ENCODE measurements at places on chromosomes 4 and X.
A peak's percentile ranks its signal among the peaks of the same experiment; 100 is the strongest.

GRCh38 chr4:175770555-175770954 is 41.5 kb downstream of the GPM6A start:
- no peak for DNase-seq

DNA sequence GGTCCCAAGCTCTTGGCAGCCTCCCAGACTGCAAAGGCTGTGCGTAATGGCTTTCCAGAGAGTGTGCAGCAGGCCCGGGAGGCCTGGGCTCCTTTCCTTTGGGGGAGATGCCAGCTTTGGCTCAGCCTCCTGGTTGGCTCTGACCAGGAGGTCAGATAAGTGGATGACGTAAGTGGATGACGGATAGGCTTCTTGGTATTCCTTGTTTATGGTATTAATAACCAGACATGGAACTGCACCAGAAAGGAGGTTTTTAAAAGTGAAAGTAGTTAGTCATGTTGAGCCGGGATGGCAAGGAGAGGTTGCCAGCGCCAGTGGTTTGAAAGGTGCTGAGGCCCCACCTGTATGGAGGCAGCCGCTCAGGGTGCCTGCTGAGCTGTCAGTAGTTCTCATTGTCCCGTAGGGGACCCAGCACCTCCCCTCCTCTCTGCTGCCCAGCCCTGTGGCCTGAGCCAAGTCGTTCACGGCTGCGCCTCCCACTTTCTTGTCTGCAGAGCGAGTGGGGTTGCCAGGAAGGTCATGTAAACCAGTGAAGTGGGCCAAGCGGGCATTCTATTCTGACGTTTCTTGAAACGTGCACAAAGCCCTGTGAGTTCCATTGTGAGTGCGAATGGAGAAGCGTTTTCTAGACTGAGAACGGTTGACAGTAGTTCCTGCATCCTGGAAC is 28.7 kb upstream of the STOX2 start:
- peak; percentile 90 for DNase-seq

DNA sequence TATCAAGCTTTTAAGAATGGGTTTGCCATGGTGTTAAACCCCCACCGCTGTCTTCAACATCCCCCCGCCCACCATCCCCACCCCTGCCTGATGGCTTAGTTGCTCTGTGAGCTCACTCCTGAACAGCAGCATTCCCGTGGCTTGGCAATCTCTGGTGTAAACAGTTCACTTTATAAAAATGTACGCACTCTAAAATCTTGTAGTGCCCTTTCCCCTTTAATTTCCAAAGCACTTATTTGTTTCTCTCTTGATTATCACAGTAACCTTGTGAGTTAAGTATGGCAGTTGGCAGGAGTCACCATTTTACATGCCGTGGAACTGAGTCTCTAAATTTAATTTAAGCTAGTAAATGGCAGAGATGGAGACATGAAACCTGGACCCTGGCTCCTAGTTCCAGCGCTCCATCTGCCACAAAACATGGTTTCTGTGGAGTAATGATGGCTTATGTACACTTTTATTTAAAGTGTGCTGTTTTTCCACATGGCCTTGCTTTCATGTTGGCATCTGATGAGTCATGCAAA is 123.1 kb downstream of the AFF1 start:
- DNase-seq: no peak

- no peak for DNase-seq
These were observed 837.9 kb downstream of the STPG2 start for GRCh38 chr4:97305351-97305750.

GRCh38 chrX:17854531-17854930 is 6.6 kb downstream of the RAI2 start:
- no peak for DNase-seq

DNA sequence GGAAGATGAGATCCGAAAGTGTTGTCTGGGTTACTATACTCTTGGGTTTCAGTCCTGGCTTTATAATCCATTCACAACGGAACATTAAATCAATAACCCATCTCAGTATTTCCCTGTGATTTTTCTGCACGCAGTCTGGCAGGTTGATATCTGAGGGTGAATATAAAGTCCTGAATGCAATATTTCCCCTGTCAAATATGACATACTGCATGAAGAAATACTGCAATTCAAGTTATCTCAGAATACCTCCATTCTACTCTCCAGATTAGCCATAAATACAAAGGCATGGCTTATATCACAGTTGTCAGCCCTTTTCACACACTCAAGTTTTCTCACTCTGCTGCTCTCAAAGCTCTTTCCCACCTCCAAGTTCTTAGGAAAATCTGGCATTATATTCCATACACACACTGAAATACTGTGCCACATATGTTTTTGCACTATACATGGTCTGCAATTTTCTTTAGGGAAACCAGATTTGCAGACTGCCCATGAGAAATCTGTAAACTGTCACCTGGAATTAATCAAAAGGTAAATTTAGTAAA is 64.7 kb downstream of the WDFY3 start:
- DNase-seq: no peak

DNA sequence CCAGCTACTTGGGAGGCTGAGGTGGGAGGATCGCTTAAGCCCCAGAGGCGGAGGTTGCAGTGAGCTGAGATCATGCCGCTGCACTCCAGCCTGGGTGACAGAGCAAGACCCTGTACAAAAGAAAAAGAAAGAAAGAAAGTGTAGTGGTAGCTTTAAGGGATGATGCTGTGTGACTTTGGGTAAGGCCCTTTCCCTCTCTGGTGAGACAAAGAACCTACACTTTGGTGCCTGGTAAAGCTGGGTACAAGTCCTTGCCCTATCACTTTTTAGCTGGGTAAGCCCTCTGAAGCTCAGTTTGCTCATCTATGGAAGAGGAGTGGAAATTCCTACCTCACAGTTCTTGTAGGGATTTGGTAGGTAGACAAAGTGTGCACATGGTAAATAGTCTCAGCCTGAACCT is 1.7 kb upstream of the IQSEC2 start:
- no peak for DNase-seq

GRCh38 chr4:24672880-24673279 is 88.5 kb upstream of the DHX15 start:
- no peak for DNase-seq

DNA sequence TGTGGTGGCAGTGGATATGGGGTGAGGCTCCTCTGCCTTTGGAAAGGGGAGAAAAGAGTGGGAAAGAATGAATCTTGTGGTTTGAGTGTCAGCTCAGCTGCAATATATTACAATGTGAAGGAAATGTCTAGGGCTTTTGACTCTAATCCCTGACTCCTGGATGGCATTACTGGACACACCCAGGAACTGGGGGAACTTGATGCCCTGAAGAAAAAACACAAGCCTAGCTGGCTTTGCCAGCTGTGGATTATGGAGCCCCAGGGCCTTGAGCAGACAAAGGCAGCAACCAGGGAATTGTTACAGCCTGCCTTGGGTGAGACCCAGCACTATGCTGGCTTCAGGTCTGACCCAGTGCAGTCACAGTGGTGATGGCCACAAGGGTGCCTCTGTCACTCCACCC is 57.1 kb upstream of the CYSLTR1 start:
- DNase-seq: no peak

- DNase-seq: no peak
These were observed 4.4 kb downstream of the UNC5C start for GRCh38 chr4:95544113-95545103.

- DNase-seq: no peak
These were observed 42.4 kb upstream of the PDLIM5 start for GRCh38 chr4:94409375-94409679.

DNA sequence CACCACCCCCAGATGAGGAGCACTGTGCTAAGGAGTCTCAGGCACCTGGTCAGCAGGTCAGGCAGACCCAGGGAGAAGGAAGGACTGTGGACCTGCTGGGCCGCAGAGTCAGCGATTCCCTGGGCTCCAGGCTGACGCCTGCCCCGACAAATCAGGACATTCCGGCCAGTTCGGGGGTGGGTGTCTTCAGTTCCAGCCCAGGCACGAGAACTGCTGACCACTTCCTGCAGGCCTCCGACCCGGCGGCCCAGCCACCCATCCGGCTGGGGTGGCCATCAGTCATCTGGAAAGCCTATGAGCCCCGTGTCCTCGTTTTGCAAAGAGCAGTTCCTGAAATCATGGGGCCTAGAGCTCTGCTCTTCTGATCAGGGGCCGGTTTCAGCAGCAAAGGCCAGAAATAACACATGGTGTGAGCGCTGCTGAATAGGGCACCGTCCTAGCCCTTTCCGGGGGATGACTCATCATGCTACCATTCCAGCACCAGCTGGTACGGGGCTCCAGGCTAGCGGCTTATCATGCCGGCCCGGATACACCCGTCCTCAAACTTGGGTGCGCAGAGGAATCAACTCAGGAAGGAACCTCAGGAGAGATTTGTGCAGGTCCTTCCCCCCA is 7.8 kb upstream of the SH3TC1 start:
- peak; percentile 67 for DNase-seq

DNA sequence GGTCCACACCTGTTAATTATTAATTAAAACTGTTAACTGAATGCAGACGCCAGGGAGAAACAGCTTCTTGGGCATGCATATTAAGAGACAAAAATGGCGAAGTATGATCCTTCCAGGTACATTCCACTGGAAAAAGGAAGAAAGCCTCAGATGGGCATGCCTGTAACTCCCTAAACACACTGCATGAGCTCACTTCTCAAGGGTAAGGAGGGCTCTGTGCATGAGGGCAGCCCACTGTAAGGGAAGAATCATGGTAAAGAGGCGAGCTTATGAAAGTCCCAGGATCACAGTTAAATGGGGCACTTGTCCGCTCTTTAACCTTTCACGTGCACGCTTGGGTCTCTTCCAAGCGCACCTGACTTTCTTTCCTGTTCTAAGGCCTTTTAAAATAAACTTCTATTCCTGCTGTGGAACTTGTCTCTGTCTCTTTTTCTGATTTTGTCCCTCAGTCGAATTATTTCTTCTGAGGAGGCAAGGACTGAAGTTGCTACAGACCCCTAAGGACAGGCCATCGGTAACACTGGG is 321.7 kb downstream of the PPP1R2C start:
- DNase-seq: no peak

GRCh38 chr4:163587867-163588266 is 93.4 kb downstream of the TMA16 start:
- DNase-seq: no peak

GRCh38 chrX:65866773-65867172 is 173.1 kb downstream of the VSIG4 start:
- DNase-seq: no peak

GRCh38 chrX:35842674-35843073 is 44.5 kb downstream of the MAGEB16 start:
- DNase-seq: no peak

DNA sequence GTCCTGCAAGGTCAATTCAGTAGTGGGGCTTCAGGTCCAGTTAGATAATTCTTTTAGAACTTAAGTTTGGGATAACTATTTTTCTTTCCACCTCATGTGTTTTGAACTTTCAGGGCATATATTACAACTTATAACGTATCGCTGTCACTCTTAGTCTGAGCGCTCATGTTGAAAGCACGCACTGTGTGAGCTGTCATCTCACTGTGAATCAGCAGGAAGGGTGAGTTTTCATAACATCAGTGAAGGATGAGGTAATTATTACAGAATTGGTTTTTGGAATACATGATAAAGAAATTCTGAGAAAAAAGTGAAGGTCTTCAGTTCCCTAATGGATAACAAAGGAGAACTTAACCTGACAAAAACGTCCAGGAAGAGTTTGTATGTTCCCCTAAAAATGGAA is 45.1 kb upstream of the SLC4A4 start:
- no peak for DNase-seq

GRCh38 chrX:108313669-108314068 is 124.6 kb downstream of the COL4A6 start:
- no peak for DNase-seq

DNA sequence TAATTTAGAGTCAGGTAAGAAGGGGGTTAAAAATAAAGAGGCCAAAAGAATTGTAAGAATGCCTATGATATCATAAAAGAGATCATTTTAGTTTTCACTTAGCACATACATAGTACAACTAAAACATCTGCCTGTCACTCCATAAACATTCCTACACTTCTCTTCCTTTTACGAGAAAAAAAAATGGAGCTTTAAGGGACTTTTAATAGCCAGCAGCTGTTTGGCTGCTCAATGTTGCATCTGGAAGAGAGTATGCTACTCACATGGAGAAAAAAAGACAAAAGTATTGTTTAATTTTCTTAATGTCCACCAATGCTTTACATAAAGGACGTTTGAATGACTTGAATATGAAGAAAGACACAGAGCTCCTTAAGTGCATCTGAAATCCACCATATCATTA is 48.7 kb upstream of the TNIP3 start:
- no peak for DNase-seq

GRCh38 chr4:146511381-146511780 is 10.4 kb downstream of the SLC10A7 start:
- no peak for DNase-seq

DNA sequence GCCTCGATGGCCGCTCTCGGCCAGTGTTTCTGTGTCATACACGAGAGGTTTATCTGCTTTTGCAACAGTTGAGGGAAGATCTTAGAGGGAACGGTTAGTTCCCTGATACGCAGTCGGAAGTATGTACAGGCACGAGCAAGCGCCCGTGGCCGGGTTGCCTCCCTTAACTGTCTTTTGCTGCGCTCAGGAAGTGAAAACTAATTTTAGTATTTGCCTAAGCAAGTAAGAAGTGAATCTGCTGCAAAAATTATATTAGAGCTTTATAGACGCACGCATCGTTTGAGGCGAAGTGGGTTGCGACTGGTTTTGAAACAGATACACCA is 695 bp downstream of the MTM1 start:
- DNase-seq: no peak

- no peak for DNase-seq
These were observed 81.7 kb upstream of the GIMD1 start for GRCh38 chr4:106450249-106450648.

DNA sequence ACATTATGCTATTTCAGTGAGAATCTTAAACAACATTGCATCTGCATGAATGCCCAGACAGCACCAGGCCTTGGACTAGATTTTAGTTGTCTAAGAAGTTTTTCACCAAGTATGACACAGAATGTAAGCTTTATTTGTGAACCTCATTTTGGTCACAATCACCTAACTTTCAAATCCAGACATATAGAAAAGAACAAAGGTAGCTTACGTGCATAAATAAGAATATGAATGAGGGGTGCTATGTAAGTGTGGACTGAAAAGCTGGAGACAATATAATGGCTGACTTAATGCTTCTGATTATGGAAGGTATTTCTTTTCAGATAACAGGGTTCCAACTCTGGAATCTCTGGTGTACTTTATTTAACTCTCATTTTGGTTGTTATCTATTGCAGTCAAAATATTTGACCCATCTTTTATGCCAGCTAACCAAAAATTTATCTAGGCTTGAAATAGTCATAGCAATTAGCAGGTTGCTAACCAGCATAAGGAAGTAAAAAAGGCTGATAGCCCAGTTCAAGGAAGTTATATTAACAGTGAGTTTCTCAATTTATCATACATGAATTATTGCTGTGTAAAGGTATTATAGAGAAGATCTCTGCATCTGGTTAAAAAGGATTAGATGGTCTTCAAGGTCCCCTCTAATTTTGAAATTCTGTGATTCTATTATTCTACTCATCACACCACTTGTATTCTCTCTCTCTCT is 36.5 kb downstream of the SLC7A11 start:
- no peak for DNase-seq

All from ascending aorta (tissue), 2 donors.